Heart left ventricle (tissue), 16 donors: ENCODE measurements at places on chromosomes 13 and 19. TPM values are rescaled to one million over a fixed set of nuclear protein-coding genes. Genes with fewer than 3 reads are reported as not detected.

Gene SH3GL1
- 14.4 TPM for total RNA-seq

Gene COL5A3
- 13.1 TPM for total RNA-seq

Gene NLRP11
- not detected for total RNA-seq

Gene SERP2
- total RNA-seq, result 9.6 TPM

Gene NOTCH3
- total RNA-seq, result 27.9 TPM

Gene PDE4C
- 1.9 TPM for total RNA-seq

Gene TMEM161A
- 17.7 TPM for total RNA-seq

Gene PTGIR
- 11.1 TPM for total RNA-seq

Gene ZNF230
- 1.9 TPM for total RNA-seq

Gene ZNF583
- 7.1 TPM for total RNA-seq

Gene FBXO17
- total RNA-seq, result 1.4 TPM

Gene ZNF491
- 2.5 TPM for total RNA-seq

Gene PNMA8C
- total RNA-seq, result not detected
